ENCODE measurements at places on chromosomes 7 and 10. TPM values are rescaled to one million over a fixed set of nuclear protein-coding genes. Genes with fewer than 3 reads are reported as not detected.
A peak's percentile ranks its signal among the peaks of the same experiment; 100 is the strongest.

DNA sequence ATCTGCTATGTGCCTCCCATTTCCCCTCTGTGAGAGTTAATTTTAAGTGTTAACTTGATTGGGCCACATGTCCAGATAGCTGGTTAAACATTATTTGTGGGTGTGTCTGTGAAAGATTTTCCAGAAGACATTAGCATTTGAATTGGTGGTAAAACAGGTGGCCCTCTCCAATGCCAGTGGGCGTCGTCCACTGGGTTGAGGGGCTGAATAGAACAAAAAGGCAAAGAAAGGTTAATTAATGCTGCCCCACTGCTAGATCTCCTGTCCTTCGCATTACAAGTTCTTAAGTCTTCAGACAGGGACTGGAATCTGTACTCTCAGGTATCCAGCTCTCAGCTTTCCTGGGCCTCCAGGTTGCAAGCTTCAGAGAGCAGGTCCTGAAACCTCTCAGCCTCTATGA lies 1160.9 kb upstream of the LRRN3 start:
- no peaks in the 10 kb centered on the region for H3K4me1 ChIP-seq
- no peak overlapping the region for H3K4me3 ChIP-seq
- H3K27ac ChIP-seq = no peak overlapping the region
- no peak for DNase-seq
- H3K36me3 ChIP-seq = no peaks in the 10 kb centered on the region

GIMAP5 gene
- not detected for total RNA-seq

DNA sequence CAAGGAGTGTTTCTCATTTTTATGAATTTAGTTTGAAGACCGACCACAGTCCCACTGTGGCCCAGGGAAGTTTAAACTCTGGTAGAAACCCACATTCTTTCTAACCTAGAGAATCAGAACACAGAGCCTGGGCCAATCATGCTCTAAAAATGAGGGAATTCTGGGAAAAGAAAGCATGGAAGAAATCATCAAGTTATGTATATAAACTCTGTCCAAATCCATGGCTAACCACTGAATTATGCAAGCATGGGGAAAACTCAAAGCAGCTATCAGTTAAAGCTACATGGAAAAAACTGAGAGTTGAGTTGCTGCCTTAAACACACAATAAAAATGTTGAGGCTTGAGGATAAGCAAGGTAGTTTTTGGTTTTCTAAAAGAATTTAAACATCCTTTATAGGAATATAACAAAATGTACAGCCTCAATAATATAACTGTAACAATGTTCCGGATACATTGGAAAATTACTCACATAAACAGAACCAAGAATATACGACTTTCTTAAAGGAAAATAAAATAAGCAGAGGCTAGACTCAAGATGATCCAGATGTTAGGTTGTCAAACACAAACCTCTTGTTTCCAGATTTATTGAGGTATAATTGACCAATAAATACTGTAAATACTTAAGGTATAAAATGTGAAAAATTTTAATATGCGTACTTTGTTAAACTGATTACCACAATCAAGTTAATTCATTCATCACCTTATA lies 311.2 kb upstream of the GNAI1 start:
- no peak overlapping the region for H3K27ac ChIP-seq
- H3K27me3 ChIP-seq = no peaks in the 10 kb centered on the region
- DNase-seq = no peak
- H3K4me3 ChIP-seq = no peak overlapping the region
- no peaks in the 10 kb centered on the region for H3K4me1 ChIP-seq

- no peaks in the 10 kb centered on the region for H3K27me3 ChIP-seq
- peak; percentile 45 for DNase-seq
- H3K27ac ChIP-seq = no peak overlapping the region
- no peak overlapping the region for H3K4me3 ChIP-seq
- no peaks in the 10 kb centered on the region for H3K4me1 ChIP-seq
Measured at GRCh38 chr10:25294032-25294926, 119.5 kb downstream of the GPR158 start.

DNA sequence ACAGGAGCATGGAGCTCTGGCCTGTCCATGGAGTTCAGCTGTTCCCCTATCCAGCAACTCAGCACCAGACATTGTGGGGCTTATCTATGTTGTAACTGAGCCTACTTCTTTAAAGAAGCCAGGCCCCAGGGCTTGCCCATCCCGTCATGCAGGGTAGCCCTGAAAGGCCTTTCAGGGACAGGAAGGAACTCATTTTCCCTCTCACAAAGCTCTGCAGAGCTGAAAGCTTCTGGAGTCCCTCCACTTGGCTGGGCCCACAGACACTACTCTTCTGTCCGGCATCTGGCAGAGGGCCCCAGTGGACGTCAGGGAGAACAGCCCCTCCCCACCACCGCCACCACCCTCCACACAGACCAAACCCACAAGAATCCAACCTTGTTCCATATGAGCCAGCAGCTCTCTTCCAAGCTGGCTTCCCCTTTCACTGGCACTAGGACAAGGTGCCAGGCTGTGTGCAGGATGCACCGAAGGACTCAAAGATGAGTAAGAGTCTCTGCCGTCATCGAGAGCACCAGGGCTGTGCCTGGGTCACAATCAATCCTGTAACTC lies 33.1 kb downstream of the DENND2A start:
- DNase-seq = no peak
- H3K27ac ChIP-seq = no peak overlapping the region
- no peaks in the 10 kb centered on the region for H3K36me3 ChIP-seq

FOXI2 gene
- not detected for total RNA-seq
